Ovary (tissue), 10 donors: ENCODE measurements at places on chromosomes 5 and 9. TPM values are rescaled to one million over a fixed set of nuclear protein-coding genes. Genes with fewer than 3 reads are reported as not detected.

GARIN3 gene
- not detected for total RNA-seq

TEX48 gene
- total RNA-seq, result not detected

FOXD4 gene
- total RNA-seq, result 0.32 TPM

EXOC3 gene
- total RNA-seq, result 67.4 TPM

ACOT12 gene
- total RNA-seq, result 0.48 TPM

ANKDD1B gene
- not detected for total RNA-seq

PALM2AKAP2 gene
- total RNA-seq, result 6.4 TPM

LCN15 gene
- not detected for total RNA-seq

IFNW1 gene
- not detected for total RNA-seq

ATP10B gene
- total RNA-seq, result 19.1 TPM

ZNF474 gene
- 0.82 TPM for total RNA-seq

MAST4 gene
- 56.2 TPM for total RNA-seq

PIP5K1B gene
- total RNA-seq, result 0.97 TPM

SOHLH1 gene
- not detected for total RNA-seq

TRPM6 gene
- total RNA-seq, result 0.32 TPM

RALGPS1 gene
- total RNA-seq, result 7.1 TPM

FAM78A gene
- 2.9 TPM for total RNA-seq

PFN3 gene
- not detected for total RNA-seq

CCDC69 gene
- total RNA-seq, result 56.4 TPM

ABO gene
- total RNA-seq, result 22.0 TPM

MRPL36 gene
- total RNA-seq, result 28.1 TPM

IL31RA gene
- 0.24 TPM for total RNA-seq

PCDHGA6 gene
- 7.4 TPM for total RNA-seq

ERAP2 gene
- 15.8 TPM for total RNA-seq

FOXD1 gene
- 0.73 TPM for total RNA-seq

TRIM41 gene
- 15.4 TPM for total RNA-seq

CAST gene
- 194 TPM for total RNA-seq

CYLC2 gene
- total RNA-seq, result not detected

NCBP1 gene
- 26.9 TPM for total RNA-seq

INSL6 gene
- total RNA-seq, result not detected

GDA gene
- not detected for total RNA-seq
